Ureter (tissue), 1 donor: ENCODE measurements at places on chromosomes 13 and 19. TPM values are rescaled to one million over a fixed set of nuclear protein-coding genes. Genes with fewer than 3 reads are reported as not detected.

GRCh38 chr19:14450168-14450874, 17.2 kb downstream of the PKN1 start:
- no peak for DNase-seq

DNA sequence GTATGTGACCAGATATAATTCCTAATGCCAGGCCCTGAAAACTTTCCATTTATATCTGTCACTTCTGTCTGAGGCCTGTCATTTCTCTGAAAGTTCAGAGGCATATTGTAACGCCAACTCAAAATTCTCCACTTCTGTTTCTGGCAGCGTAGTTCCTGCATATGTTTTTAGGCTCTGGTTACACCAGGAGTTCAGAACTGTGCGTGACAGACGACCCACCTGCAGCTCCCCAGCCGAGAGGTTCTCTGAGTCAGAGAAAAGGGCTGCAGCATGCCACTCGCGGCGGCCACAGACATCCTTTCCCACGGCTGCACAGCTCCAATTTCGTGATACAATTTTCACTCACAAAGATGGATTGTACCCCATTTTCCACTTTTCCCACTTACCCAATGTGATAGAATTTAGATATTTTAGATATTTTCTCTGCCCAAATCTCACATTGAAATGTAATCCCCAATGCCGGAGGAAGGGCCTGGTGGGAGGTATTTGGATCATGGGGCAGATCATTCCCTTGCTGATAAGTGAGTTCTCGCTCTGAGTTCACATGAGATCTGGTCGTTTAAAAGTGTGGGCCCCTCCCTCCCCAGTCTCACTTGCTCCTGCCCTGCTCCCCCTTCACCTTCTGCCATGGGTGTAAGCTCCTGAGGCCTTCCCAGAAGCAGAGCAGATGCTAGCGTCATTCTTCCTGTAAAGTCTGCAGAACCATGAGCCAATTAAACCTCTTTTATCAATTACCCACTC, 308.1 kb downstream of the LIG4 start:
- DNase-seq: no peak

Gene FPR1
- 4.3 TPM for total RNA-seq

- DNase-seq: no peak
Observed at GRCh38 chr13:109211616-109212015, 574.8 kb downstream of the IRS2 start.

Gene LTBP4
- 239 TPM for total RNA-seq

DNA sequence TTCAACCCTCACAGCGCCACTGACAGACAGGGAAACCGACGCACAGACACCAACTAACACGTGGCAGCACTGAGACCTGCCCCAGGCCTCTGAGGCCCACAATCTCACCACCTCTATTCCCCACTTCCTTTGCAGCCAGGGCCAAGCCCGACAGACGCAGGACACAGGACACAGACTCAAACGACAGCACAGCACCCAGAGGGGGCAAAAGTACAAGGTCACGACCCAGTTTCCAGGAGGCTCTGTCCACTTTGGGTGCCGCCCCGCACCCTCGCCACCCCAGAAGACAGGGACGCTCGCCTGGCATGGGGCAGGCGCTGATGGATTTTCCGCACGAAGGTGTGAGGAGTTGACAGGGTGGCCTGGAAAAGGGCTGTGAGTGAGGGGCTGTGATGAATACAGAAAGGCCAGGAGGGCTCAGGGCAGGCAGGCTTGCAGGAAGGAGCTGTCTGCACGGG, 48.8 kb downstream of the MLLT1 start:
- no peak for DNase-seq

GRCh38 chr19:36215276-36216123, 594 bp downstream of the ZNF146 start:
- DNase-seq: no peak

GRCh38 chr19:4654437-4655361, 15.4 kb downstream of the TNFAIP8L1 start:
- DNase-seq: no peak

Gene MYCBP2
- 90.3 TPM for total RNA-seq

Gene THAP8
- 3.8 TPM for total RNA-seq

Gene OSCAR
- 1.7 TPM for total RNA-seq
